SK-MEL-5 (cell line): ENCODE measurements at places on chromosomes 11 and 22.

DNA sequence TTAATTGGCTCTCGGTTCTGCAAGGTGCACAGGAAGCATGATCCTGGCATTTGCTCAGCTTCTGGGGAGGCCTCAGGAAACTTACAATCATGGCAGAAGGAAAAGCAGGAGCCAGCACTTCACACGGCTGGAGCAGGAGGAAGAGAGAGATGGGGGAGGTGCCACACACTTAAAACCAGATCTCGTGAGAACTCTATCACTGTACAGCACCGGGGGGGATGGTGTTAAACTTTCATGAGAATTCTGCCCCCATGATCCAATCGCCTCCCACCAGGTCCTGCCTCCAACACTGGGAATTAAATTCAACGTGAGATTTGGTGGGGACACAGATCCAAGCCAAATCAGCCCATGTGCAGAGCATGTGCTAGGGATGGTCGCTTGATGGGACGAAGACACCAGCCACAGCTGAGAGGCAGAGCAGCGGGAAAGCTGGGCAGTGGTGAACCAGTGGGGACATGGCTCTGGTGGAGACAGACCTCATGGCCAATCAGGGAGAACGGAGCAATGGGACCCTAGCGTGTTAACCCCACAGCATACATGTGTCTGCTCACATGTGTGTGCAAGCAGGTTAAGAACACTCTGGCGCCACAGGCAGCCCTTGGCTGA is 6.2 kb downstream of the TANGO2 start:
- DNase-seq = no peak

DNA sequence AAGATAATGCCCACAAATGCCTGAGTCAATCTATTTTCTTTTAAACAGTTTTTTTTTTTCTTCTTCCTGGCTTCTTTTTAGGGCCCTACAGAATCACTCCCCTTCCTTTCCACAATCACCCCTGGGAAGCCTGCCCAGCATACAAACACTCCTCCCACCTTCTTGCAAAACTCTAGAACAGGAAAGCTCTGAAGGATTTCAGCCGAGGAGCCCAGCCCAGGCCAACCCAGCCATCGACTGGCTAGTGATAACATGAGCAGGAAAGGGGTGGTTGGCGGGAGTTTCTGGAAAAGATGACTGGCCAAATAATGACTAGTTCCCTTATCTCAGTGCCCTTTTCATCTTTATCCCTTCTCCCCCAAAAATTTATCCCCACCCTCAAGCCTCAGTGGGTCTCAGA is 68.2 kb downstream of the USP35 start:
- no peak for DNase-seq

GRCh38 chr22:42357634-42358296 is 74.4 kb downstream of the NFAM1 start:
- DNase-seq = no peak

GRCh38 chr11:66529069-66529468 is 16.8 kb downstream of the ZDHHC24 start:
- DNase-seq = no peak

DNA sequence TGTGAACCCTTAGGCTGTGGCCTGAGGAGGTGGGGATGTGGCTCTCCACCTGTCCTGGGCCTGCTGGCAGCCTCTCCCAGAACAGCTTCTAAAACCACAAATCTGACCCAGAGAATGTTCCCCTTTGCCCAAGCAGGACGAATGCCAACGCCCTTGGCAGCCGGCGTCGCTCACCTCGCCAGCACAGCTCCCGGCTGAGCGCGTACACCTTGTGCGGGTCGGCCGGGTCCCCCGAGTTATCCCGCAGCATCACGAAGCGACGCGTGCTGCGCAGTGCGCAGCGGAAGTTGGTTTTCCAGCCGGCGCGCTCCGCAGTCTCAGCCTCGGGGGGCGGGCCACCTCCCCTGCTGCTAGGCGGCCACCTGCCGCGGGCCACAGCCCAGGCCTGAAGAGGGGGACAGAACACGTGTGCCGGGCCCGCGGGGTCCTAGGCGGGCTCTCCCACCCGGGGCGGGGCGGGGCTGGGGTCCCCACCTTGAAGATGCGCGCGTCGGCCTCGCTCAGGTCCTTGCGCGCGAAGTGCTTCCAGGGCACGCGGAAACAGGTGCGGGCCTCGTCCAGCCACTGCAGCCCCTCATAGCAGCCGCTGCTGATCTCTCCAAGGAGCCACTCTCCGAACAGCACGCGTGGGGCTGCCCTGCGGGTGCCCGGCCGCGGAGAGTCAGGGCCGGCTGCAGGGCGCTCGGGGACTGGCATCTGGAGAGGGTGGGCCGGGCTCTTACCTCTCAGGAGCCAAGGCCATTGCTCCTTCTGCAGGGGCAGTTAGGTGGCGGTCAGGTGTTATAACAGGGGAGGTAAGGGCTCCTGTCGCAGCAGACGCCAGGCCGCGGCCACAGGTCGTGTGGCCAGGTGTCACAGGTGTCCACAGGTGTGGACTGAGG is 887 bp downstream of the IRF7 start:
- no peak for DNase-seq

GRCh38 chr22:46551321-46551720 is 13.9 kb upstream of the CELSR1 start:
- no peak for DNase-seq

DNA sequence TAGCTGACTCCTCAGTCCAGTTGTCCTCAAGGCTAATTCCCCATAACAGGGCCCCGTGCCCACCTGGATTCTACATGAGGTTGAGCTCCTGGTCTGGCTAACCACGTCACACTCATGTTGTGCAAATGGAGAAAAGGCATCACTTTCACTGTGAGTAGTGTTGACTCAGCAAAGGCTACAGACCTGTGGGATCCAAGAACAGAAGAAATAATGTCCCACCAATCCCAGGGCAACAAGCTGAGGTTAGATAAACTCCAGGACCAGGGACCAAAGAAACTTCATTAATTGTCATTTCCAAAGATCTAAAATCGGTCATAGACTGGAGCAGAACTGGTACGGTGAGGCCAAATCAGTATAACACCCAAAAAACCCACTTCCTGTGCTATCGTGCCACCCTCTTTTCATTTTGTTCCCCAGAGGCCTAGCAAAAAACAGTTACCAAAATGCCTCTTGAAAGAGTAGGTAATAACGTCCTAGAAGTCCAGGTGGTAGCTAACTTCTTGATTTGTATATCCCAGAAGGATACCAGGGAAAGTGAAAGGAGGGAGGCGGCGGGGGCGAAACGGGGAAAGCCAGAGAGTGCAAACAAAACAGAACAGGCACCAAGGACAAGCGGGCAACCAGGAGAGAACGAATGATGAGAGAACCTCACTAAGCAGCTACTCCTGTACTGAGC is 1.4 kb downstream of the PCSK7 start:
- no peak for DNase-seq

DNA sequence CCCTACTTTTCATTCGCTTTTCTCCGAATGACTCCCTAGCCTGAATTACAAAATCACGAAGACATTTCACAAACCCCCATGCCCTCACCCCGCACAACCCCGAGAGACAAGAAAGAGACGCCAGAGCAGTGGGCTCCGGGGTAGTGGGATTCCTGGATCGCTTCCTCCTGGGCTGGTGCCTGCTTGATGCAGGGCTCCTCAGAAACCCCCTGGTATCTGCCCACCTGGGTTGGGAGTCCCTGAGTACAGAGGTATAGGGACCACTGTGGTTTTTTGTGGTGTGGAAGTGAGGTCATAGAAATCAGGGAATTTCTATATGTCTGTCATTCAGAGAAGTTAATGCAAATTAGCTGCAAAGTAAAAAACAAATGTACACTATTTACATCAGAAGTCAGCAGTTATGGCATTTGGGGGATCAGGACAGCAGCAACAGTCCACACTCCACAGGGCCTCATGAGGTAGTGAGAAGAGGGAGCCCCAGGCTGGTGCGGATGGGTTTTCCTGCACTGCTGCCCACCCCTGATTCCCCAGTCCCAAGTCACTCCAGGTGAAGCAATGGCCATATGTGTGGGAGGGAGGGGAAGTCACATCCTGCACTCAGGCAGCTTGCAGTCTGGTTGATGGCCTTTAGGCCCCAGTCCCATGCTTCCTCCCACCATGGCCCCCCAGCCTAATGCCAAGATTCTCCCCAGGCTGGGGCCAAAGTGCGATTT is 39.6 kb downstream of the BUD13 start:
- DNase-seq = no peak

GRCh38 chr11:102451681-102452460 is 694 bp downstream of the TMEM123 start:
- DNase-seq = peak; percentile 11

GRCh38 chr11:111923951-111924350 is 5.2 kb downstream of the C11orf52 start:
- no peak for DNase-seq

GRCh38 chr11:77497368-77497767 is 23.5 kb upstream of the PAK1 start:
- no peak for DNase-seq

- peak; percentile 54 for DNase-seq
Observed at GRCh38 chr22:38467904-38468442, at the start of gene KDELR3. KDELR3 (plus strand) TSS chr22:38468096; CDS start chr22:38468234, 138 bp downstream.

GRCh38 chr22:34236527-34236926 is 316.3 kb upstream of the LARGE1 start:
- no peak for DNase-seq

- DNase-seq = no peak
Observed at GRCh38 chr22:43080616-43081015, 8.6 kb downstream of the TTLL1 start.

GRCh38 chr11:46393231-46393616 is 1.6 kb upstream of the CHRM4 start:
- DNase-seq = no peak

DNA sequence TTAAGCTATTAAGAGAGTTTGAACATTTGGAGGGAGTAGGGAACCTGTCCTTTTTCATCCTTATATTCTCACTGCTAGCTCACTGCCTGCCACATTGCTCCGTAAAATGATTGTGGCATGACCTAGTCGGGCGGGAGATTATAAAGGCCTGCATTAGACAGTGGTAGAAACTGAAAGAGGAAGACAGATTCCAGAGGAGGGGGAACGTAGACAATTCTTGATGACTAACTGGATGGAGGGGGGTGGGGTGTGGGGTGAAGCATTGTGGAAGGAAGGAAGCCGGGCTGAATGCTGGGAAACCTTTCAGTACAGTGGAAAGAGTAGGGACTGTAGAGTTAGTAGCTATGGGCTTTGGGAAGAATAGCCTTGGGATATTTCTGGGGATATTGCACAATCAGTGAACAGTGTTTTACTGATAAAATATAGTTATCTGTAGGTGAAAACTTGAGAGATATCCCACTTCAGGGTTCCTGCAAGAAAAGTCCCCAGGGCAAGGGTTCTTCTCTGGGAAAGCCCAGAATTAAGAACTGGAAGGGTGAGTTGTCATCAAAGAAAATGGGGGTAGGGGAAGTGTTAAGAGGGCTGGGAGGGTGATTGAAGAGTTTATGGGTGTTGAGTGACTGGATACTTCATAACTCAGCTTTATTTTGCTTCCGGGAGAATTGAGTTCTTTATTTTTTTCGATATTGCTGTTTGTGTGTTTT is 2.1 kb downstream of the MED15 start:
- peak; percentile 90 for DNase-seq

- no peak for DNase-seq
Observed at GRCh38 chr11:76216536-76217325, 10.4 kb upstream of the WNT11 start.

- no peak for DNase-seq
Observed at GRCh38 chr22:43995057-43995685, 28.9 kb upstream of the PARVB start.

DNA sequence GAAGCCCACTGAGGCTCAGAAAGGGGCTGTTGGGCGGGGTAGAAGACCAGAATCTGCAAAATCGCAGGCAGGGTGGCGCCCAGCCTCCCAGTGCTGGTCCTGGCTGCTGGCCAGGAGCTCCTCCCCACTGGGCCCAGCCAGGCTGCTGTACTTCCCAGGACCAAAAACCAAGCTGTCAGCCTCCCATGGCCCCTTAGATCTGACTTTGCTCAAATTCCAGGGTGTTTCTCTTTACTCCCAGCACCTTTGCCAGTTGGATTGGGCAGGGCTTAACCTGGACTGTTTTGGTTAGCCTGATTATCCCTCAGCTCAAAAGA is 44.2 kb upstream of the WEE1 start:
- no peak for DNase-seq

- no peak for DNase-seq
Observed at GRCh38 chr11:30987819-30988218, 381.7 kb downstream of the DCDC1 start.

DNA sequence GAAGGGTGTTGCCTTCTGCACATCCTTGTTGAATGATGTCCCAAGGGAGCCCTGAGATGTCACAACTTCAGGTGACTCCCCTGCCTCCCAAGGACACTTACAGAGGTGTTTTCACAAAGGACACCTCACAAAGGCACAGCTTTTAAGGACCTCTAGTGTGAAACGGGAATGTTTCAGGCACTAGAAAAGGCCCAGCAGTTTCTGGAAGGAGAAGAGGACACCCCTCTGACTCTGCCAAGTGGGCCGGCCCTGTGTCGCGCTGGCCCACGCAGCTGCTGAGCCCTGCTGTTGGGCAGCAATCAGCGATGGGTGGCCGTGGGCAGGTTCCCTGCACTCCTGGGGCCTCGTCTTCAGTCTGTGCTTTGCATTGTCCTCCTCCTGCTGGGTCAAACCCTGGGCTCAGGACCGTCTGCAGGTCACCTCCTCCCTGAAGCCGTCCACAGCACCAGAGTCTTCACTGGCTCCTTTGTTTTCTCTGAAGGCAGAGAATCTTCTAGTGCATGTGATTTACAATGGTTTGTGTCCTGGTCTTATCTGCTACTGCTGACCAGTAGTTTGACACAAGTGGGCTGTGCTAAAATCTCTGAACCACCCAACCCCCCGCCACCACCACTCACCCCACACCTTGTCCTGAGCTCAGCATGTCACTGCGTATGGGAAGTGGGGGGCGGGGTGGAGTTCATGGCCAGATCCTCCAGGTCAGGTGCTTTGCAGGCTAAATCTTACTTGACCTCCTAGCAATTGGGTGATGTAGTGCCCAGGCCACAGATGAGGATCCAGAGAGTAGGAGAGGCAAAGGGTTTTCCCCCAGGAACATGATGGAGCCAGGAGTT is 3.2 kb downstream of the LINC01488 start:
- no peak for DNase-seq

DNA sequence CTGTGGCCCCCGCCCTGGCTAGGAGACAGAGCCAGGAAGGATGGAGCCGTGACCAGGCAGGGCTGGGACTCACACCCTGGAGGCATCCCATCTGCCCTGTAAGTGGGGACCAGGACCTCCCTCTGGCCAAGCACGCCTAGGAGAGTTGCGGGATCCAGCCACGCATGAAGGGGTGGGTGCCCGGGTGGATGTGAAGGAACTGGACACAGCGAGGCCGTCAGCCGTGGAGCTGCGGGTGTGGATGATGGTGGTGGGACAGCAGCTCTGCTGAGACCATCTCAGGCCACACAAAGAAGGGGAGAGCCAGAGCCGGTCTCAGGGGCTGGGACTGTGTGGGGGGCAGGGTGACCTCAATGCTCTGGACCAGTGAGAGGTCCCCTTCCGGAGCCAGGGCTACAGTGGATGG is 746.4 kb downstream of the BRD1 start:
- no peak for DNase-seq

- DNase-seq = no peak
Observed at GRCh38 chr11:67365736-67366444, 7.5 kb downstream of the CLCF1 start.

- DNase-seq = no peak
Observed at GRCh38 chr22:44888491-44889254, 121.1 kb downstream of the PHF21B start.
